ENCODE measurements at places on chromosomes 11 and 22.

DNA sequence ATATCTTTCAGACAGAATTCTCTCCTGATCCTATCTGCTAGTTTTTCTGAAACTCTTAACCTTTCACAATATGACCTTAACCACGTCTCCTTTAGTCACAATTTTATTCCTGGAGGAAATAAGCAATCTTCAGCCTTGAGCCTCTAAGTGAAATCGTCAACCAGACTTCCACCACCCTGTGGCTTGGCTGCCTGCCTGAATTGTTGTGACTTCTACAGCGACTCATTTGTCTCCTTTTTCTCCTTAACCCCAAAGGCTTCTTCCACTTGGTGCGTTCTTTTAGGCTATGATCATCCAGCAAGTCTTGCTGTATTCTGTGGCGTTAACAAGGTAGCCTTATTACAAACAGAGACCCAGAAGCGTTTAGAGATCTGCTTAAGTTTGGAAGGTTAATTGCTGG, 535.1 kb upstream of the ARHGAP42 start:
- DNase-seq, result no peak

GRCh38 chr22:41907436-41908401, 7.2 kb downstream of the SHISA8 start:
- DNase-seq, result no peak

GRCh38 chr11:87263979-87264378, 226.2 kb downstream of the TMEM135 start:
- no peak for DNase-seq

DNA sequence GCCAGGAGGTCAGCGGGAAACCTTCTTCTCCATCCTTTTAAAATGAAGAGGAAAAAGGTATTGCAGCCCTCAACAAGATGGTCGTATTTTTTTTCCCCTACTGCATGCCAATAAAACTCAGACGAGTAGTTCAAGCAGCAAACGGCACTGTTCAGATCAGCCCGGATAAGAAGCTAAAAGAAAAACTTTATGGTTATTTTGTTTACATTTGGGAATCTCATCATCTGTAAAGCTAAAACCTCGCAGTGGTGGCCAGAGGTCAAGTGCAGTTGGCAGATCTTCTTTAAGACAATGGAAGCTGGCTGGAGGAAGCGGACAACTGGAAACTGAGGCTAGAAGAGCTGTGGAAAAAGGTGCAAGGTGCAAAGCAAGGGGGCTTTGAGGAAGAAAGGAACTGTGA, 31.0 kb upstream of the CHRM4 start:
- DNase-seq, result no peak

DNA sequence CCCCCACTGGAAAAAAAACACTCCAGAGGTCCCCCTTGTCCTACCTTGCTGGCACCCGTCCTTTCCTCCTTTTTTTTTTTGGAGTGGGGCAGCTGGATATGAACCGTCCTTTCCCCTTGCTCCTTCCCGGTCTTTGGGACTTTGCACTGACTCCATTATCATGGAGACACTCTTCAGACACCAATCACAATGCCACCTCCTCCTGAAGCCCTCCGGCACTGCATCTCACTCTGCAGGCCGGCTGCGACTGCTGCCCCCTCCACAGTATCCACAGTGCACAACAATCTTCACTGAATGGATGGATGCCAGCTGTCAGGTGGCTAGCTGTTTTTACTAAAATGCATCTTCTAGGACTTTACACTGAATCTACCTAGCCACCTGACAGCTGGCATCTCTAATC, 12.7 kb upstream of the RGL4 start:
- DNase-seq, result no peak

- DNase-seq, result no peak
Measured at GRCh38 chr22:37929390-37929789, 23.3 kb downstream of the MICALL1 start.

Measured in AG09309 (cell line).